NK-92 treated with Interleukin-12 subunit alpha and Interleukin-12 subunit beta, amount 100 ng/mL, for 24 hours (cell line): ENCODE measurements at places on chromosomes 12 and 14.

- no peak for DNase-seq
Observed at GRCh38 chr14:69312608-69313007, 52.6 kb downstream of the GALNT16 start.

- DNase-seq = no peak
Observed at GRCh38 chr14:51650716-51651387, 858 bp upstream of the FRMD6 start.

GRCh38 chr14:72699852-72700257 is 194.0 kb downstream of the DPF3 start:
- no peak for DNase-seq

DNA sequence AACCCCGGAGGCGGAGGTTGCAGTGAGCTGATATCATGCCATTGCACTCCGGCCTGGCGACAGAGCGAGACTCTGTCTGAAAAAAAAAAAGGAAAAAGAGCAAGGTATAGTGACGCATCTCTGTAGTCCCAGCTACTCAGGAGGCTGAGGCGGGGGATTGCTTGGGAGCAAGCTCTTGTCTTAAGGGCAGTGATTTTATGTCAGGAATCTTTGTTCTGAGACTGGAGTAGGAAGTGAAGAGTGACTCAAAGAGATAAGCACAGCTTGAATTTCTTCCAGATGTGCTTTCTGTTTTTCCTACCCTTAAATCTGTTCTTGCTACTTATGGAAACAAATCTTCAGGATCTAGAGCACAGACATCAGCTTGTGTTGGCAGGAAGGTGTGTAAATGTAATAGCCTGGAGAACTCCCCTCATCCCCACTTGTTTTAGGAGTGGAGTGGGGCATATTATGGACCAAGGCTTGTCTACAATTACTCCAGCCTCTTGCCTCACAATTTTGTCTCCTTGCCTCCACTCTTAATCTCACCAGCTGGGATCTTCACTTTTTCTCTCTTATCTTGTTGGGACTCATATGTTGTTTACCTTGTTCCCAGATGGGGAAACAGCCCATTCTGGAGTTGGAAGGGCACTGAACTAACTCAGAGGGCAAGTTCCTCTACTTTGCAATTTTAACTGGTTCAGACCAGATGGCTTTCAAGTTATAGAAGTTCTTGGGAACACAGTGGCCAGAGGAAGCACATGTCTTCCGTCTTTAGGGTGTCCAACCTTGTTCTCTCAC is 7.5 kb downstream of the TMED2 start:
- DNase-seq = no peak
